ENCODE measurements at places on chromosomes 5 and 9.
A peak's percentile ranks its signal among the peaks of the same experiment; 100 is the strongest.

GRCh38 chr5:34524123-34524522 is 132.0 kb upstream of the RAI14 start:
- peak; percentile 69 for DNase-seq

GRCh38 chr9:128375865-128376264 is 4.7 kb downstream of the URM1 start:
- no peak for DNase-seq

DNA sequence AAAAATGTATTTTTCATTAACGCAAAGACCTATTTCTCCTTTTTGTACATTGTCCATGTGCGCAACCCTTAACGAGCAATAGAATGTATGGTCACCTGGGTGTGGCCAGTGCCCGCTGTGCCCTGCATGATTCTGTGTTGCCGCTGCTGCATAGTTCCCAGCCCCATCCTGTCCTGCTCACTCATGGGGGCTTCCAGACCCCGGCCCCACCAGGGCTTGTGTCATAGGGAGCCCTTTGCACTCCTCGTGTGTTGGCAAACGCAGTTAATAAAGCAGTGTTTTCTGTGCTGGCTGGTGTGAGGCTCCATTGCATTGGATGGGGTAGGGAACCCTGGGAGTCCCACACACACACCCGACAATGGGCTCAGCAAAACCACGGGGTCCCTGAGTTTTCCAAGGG is 49.7 kb downstream of the SAR1B start:
- no peak for DNase-seq

GRCh38 chr5:64213011-64213410 is 47.4 kb downstream of the RNF180 start:
- DNase-seq, result no peak

DNA sequence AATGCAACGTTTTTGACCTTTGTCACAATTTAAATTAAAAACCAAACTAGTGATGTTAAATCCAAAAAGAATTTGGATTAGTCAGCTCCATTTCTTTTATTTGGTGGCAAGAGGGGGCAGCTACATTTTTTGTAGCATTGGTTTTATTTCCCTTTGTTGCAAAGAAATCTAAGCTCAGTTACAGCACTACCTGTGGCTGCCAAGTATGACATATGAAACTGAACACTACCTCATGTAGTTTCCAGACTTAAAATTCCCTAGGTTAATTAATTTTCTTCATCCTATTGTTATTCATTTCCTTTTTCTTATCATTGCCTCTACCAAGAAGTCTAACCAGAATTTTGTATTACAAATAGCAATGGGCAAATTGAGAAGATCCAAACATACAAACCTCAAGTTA is 393.5 kb downstream of the BRINP1 start:
- peak; percentile 21 for DNase-seq

All from LHCN-M2 (cell line).